M059J (cell line): ENCODE measurements at places on chromosomes 11 and 22.
A peak's percentile ranks its signal among the peaks of the same experiment; 100 is the strongest.

GRCh38 chr11:64063777-64064176 is 28.0 kb downstream of the FLRT1 start:
- no peak for DNase-seq

DNA sequence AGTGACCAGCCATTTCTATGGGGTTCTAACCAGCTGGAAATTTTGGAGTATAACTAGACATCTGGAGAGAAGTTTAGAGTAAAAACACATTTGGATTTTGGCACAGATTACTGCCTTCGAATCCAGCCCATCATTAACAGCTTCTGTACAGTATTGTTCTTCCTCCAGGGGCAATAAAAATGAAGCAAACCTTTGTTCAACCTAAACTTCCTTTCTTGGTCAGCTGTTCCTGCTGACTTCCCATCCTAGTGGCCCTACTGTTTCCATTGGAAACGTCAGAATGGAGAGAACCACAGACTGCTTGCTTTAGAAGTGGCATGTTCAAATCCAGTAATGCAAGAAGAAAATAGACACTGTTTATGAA is 203.7 kb upstream of the MTMR2 start:
- DNase-seq = no peak

- no peak for DNase-seq
Measured at GRCh38 chr22:43501878-43502277, 90.1 kb downstream of the MPPED1 start.

- DNase-seq = no peak
Measured at GRCh38 chr22:42307806-42308563, 37.5 kb upstream of the TCF20 start.

- DNase-seq = no peak
Measured at GRCh38 chr11:23164022-23164421, 303.7 kb upstream of the CCDC179 start.

DNA sequence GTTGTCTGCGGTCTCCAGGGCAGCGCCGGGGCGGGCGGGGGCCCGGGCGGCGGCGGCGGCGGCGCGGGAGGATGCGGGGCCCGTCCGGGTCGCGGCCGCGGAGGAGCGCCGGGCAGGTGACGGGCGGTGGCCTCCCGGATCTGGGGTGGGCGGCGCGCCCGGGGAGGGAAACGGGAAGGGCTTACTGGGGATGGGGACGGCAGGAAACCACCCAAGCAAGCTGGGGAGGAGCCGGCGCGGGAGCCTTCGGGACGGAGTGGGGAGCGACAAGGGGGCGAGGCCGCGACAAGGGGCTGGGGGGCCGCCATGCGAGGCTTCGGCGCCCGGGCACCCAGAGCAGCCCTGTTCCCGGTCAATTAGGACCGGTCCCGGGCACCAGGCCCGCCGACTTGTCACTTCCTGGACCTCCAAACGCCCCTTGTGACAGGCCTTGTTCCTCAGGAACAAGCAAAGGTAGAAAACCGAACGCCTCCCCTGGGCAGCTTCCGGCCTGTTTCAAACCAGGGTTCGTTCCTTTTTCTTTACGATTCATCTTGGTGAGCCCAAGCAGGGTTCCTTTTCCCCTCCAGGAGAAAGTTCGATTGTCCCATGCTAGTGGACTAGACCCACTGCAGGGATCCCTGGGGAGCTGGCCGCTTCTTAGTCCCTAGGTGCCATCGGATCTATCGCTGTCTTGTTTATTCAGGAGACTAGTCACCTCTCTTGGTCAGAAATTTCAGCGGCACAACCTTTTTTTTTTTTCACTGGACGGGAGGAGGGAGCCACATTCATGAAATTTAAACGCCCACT is 492 bp downstream of the JHY start:
- peak; percentile 83 for DNase-seq
